ENCODE measurements at places on chromosomes 16 and 17. TPM values are rescaled to one million over a fixed set of nuclear protein-coding genes. Genes with fewer than 3 reads are reported as not detected.

TBX2 gene
- total RNA-seq, result 0.14 TPM

ALG1 gene
- 35.0 TPM for total RNA-seq

COG4 gene
- 44.5 TPM for total RNA-seq

NTN1 gene
- 0.60 TPM for total RNA-seq

SGSM2 gene
- 55.4 TPM for total RNA-seq

HS3ST4 gene
- not detected for total RNA-seq

EVPL gene
- not detected for total RNA-seq

RPGRIP1L gene
- 9.6 TPM for total RNA-seq

SGSH gene
- 29.0 TPM for total RNA-seq

UTS2R gene
- 0.18 TPM for total RNA-seq

PLEKHH3 gene
- total RNA-seq, result 0.57 TPM
